NCI-H524 (cell line): ENCODE measurements at places on chromosomes 16 and 17.
A peak's percentile ranks its signal among the peaks of the same experiment; 100 is the strongest.

GRCh38 chr17:19386974-19387920, at the start of gene MFAP4:
Gene MFAP4, minus strand, starts transcription at chr17:19387190. Its CDS starts 35 bp downstream, at chr17:19387155.
- DNase-seq: peak; percentile 99

- no peak for DNase-seq
Observed at GRCh38 chr17:16286009-16286946, 67.0 kb downstream of the CENPV start.

GRCh38 chr17:7486181-7486580, 2.0 kb downstream of the POLR2A start:
- DNase-seq: no peak

DNA sequence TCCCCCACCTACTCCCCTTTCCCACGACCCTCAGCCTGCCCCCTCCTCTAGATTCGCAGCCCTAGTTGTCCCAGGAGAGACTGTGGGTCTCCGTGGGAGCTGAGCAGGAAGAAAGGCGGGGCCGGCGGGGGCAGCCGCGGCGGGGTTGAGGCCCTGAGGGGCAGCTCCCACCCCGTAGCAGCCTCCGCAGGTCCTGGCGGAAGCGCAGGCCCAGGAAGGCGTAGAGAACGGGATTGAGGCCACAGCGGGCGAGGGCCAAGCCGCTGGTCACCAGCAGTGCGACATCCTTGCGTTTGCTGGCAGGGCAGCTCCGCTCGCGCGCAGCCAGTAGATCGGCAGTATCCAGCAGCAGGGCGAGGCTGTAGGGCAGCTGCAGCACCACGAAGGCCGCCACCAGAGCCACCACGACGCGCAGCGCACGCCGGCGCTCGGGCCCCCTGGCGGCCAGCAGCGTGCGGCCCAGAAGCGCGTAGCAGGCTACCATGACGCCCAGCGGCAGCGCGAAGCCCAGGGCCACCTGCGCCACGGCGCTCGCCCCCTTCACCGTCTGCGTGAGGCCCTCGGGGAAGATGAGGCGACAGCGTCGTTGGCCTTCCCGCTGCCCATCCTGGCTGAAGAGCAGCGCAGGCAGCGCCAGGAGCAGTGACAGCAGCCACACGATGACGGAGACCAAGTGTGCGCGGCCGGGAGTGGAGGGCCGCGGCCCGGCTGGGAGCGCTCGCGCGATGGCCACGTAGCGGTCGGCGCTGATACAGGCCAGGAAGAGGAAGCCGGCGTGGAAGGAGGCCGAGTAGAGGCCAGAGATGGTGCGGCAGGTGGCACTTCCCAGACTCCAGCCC, 1.9 kb downstream of the CCR10 start:
- DNase-seq: peak; percentile 79

- no peak for DNase-seq
Observed at GRCh38 chr17:21388066-21388465, 11.9 kb downstream of the KCNJ12 start.

GRCh38 chr16:2196162-2196980, at the start of gene CASKIN1:
Gene CASKIN1, minus strand, starts transcription at chr16:2196605. Its CDS starts 173 bp downstream, at chr16:2196432.
- DNase-seq: no peak

DNA sequence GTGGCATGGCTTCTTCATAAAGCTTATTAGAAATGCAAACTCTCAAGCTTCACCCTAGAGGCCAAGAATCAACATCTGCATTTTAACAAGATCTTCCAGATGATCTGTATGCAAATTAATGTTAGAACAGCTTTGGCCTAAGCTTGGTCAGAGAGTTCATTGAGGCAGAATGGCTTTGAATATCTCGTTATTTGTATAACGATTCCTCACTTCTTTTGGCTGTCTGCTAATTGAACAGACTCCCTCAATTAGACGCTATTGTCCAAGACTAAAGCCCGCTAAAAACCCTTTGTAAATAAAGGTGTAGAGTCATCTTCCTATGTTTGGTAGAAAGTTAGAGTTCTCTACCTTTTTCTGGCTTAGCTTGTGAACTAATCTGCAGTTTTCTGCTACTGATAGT, 1453.7 kb downstream of the CDH8 start:
- no peak for DNase-seq

- DNase-seq: no peak
Observed at GRCh38 chr16:27118526-27118925, 51.8 kb downstream of the C16orf82 start.
